Kidney (tissue), 22 donors: ENCODE measurements at places on chromosomes 12 and 14. TPM values are rescaled to one million over a fixed set of nuclear protein-coding genes. Genes with fewer than 3 reads are reported as not detected.

The KLRD1 gene
- polyA plus RNA-seq, result 0.37 TPM

GRCh38 chr14:82704218-82704617 is 1170.6 kb upstream of the SEL1L start:
- DNase-seq, result no peak

- DNase-seq, result no peak
Measured at GRCh38 chr12:107544937-107545336, 140.7 kb upstream of the PWP1 start.

DNA sequence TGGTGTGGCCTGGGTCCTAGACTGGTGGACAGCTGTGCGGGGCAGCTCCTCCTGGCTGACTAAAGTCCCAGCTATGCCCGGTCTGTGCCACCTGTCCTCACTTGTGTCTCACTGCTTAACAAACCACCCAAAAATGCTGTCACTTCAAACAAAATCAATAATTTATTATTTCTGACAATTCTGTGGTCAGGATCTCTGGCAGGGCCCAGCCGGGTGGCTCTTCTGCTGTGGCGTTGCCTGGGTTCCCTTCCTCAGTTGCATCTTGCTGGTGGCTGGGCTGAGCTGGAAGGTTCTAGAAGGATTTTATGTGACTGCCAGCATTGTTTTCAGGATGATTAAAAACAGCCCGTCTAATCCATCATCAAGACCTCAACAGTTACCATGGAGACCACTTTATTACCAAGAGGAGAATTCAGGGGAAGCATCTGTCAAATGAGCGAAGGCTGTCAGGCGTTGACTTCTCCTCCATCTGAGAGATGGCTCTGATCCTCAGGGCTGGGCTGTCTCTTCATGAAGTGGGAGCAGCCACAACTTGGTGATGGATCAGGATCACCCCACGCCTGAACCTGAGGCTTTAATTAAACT is 280.6 kb upstream of the SFSWAP start:
- DNase-seq, result peak; percentile 38
